ENCODE measurements at places on chromosomes 2 and 18. TPM values are rescaled to one million over a fixed set of nuclear protein-coding genes. Genes with fewer than 3 reads are reported as not detected.

RNU2-63P gene
- total RNA-seq: not detected

TMEM87B gene
- total RNA-seq: 11.2 TPM

UGT1A10 gene
- not detected for total RNA-seq

SCN7A gene
- total RNA-seq: not detected

Data from PC-3 (cell line).